ENCODE measurements at places on chromosomes 1 and 21. TPM values are rescaled to one million over a fixed set of nuclear protein-coding genes. Genes with fewer than 3 reads are reported as not detected.

Gene TUFT1
- 13.6 TPM for total RNA-seq

Gene C1orf210
- not detected for total RNA-seq

- DNase-seq: no peak
These were observed 18.8 kb downstream of the ELF3 start for GRCh38 chr1:202029171-202029665.

- no peak for DNase-seq
These were observed 208.5 kb downstream of the TTLL7 start for GRCh38 chr1:83790446-83790845.

DNA sequence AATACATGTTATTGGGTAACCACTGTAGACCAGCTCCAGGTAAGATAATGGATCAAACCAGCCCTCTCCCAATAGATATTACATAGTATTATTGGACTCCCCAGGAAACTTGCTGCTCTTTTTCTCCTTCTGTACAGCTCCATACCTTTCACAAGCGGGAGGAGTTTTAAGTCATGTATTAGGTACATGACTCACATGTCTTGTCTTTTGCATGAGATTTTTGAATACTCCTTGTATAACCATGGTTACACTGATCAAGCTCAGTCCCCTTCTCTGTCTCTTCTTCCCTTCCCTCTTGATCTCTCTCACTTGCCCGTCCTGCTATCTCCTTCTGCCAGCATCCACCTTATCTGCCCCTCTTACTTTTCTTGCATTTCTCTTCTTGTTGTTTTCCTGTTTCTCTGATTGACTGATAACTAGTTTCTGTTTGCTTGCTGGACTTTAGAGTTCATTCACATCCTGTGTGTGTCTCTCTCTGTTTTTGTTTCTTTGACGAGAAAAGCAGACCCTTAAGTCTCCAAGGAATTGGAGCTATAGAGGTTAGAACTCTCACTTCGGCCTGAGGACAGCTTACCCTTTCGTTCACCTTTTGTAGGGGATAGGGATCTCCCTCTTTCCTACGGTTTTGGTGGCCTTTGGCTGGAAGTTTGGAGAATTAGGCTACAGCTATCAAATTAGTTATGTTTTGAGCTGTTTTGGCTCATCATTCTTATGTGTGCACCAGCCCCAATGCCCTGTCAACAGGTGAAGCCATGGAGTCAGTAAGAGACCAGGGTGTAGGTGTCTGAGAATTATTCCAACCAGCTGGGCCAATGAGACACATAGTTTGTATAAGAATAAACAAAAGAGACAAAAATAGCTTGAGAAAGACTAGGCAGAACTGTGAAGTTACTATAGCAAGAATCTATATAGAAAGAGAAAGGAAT, 49.0 kb upstream of the ASB17 start:
- DNase-seq: no peak

- no peak for DNase-seq
These were observed 116.9 kb downstream of the DUSP10 start for GRCh38 chr1:221625026-221625425.

GRCh38 chr21:18985584-18985983, 582.0 kb upstream of the TMPRSS15 start:
- no peak for DNase-seq

- DNase-seq: no peak
These were observed 11.1 kb downstream of the RNF19B start for GRCh38 chr1:32953495-32953894.

Data from heart left ventricle (tissue), 16 donors.